ENCODE measurements at places on chromosomes 2 and 18.
A peak's percentile ranks its signal among the peaks of the same experiment; 100 is the strongest.

DNA sequence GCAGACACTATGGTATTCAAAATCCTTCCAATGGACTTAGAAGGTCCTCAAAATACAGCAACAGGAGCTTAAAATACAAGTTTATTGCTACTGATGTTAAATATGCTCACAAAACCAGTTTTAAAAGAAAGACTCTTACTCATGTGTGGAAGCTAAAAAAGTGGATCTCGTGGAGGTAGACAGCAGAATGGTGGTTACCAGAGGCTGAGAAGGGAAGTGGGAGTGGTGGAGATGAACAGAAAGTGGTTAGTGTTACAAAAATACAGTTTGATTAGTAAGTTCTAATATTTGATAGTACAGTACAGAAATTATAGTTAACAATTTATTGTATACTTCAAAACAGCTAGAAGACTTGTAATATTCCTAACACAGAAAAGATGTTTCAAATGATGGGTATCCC lies 12.1 kb downstream of the ADAM17 start:
- DNase-seq = no peak

- DNase-seq = no peak
Observed at GRCh38 chr2:216183462-216183861, 74.3 kb downstream of the XRCC5 start.

GRCh38 chr2:121766624-121767023 lies 11.2 kb downstream of the TSN start:
- DNase-seq = no peak

GRCh38 chr2:230668184-230668938 lies 44.3 kb upstream of the CAB39 start:
- DNase-seq = peak; percentile 63

- no peak for DNase-seq
Observed at GRCh38 chr2:27347641-27348040, 8.9 kb downstream of the GTF3C2 start.

GRCh38 chr2:85444629-85445172 lies 26.2 kb downstream of the SH2D6 start:
- no peak for DNase-seq

DNA sequence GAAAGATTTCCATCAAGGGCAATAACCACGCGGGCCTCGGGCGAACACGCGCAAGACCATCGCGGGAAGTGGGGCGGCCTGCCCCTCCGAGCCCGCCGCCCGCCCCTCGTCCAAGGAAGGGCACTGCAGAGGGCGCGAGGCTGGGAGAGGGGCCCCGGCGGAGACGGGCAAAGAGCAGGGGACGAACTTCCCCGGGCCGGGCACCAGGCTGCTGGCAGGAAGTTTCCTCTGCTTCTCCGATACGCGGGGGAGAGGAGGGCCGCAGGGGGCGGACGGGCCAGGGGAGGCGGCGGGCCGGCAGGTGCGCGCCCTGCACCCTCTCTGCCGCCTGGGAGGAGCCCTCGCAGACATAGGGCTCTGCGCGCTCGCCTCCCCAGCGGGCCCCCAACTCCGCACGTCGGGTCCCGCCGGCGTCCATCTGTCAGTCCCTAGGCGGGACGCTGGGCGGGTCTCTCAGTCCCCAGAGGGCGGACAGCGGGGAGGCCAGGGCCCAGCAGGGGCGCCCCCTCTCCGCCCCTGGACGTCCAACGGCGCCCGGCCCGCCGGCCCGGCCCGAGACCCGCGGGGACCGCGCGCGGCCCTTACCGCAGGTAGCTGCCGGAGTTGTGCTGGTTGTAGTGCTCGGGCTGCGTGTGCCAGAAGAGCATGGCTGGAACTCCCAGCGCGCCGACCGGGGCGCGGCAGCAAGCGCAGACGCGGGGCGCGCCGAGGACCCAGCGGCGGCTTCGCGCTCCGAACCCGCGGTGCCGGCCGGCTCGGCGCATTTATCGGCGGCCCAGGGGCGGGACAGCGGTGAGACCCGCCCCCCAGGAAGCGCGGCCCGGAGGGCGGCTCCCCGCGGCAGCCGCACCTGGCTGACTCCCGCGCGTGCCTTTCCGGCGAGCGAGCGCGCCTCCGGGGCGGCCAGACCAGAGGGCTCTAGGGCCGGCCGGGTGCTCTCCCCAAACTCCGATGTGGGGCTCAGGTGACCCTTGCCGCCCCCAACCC lies at the start of gene TFCP2L1:
TFCP2L1 (minus strand) TSS at position 740 of the 987 bp plus-strand sequence; CDS start at position 647, 93 bp downstream.
- DNase-seq = no peak

DNA sequence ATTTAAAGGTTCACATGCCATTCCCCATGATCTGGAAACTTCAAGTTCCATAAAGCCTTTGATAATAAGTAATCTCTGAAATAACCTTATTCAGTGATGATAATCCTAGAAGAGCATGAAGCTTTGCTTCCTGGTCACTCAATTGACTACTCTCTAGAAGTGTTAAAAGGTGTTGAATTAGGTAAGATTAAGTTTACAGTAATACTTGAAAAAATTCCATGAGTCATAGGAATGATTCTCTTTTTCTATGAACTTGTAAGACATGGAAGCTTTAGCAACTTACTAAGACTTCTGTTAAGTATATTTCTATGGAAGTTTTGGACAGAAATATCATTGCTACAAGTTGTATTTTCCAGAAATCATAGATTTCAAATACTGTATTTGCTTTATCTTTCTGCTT lies 100.6 kb downstream of the MYO1B start:
- DNase-seq = no peak

DNA sequence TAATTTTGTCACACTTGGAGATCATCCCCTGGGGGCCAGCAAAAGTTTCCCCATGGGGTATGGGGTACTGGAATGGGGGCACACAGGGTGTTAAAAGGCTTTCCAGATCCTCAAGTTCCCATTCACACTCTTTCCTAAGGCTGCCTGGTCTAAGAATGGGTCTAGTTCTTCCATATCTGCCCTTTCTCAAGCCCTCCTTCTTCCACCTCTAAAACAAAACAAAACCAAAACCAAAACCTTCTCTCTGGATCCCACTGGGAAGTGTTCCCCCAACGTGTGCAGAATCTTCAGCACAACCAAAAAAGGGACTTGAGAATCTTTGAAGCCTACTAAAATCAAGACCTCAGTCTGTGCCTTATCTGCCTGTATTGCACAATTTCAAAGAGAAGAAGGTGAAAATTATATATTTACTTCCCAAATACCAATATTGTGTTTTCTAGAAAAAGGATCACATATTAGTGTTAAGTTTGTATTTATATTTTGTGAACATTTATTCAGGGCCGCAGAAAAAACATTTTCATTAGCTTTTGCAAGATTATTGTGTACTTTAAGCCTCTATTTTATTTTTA lies 207.2 kb upstream of the TCF4 start:
- DNase-seq = no peak

DNA sequence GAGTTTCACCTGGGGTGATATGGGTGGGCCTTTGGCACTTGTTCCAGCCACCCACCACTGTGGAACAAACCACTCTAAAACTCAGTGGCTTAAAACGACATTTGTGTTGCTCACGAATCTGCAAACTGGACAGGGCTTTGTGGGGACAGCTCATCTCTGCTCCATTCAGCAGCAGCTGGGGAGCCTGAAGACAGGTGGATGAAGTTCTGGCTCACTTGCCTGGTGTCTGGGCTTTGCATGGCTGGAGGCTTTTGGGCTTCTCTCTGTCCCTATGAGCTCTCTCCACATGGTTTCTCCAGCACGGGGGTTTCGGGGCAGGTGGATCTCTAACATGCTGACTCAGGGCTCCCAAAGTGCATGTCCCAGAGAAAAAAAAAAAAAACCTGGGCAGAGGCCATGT lies 93.0 kb upstream of the GLI2 start:
- DNase-seq = no peak

DNA sequence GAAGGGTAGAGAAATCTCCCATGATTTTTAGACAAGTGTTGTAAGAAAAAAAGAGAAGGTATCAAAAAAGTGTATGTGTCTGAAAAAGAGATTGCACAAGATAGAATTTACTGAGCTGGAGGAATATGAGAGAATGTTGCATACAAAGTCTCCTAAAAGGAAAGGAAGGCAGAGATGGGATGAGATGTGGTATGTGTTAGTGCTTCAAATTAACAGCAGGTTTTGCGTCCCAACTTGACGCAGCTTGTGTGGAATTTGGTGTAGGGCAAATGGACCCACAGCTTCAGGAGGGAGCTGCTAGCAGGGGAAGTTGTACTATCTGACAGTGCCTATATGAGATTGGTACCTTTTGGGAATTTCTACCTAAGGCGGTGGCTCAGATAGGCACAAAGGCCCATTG lies 9.0 kb upstream of the RASGRP3 start:
- DNase-seq = no peak

- DNase-seq = no peak
Observed at GRCh38 chr18:50523165-50523564, 36.7 kb upstream of the MAPK4 start.

DNA sequence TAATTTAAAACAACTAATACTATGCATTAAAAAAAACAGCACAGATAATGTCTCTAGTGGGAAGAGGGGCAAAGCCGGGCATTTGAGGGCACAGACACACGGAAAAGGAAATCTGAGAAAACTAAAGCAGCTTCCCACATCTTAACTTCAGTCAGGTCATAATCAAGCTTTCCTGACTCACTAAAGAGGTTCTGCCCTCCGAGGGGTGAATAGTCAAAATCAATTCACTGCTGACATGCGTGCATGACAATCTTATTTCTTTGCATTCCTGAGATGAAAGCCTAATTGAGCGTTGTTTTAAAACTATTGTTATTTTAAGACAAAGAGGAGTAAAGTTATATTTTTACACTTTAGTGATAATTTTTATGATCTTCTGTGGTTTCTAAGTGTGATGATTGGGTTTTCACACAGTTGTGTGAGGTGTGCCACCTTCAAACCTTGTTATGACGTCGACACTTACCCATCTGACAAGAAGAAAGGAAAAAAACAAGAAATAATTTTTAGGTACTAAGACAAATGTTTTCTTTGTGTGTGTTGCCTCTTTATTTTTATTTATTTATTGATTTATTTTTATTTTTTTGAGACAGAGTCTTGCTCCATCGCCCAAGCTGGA lies 90.9 kb downstream of the GATA6 start:
- DNase-seq = no peak

DNA sequence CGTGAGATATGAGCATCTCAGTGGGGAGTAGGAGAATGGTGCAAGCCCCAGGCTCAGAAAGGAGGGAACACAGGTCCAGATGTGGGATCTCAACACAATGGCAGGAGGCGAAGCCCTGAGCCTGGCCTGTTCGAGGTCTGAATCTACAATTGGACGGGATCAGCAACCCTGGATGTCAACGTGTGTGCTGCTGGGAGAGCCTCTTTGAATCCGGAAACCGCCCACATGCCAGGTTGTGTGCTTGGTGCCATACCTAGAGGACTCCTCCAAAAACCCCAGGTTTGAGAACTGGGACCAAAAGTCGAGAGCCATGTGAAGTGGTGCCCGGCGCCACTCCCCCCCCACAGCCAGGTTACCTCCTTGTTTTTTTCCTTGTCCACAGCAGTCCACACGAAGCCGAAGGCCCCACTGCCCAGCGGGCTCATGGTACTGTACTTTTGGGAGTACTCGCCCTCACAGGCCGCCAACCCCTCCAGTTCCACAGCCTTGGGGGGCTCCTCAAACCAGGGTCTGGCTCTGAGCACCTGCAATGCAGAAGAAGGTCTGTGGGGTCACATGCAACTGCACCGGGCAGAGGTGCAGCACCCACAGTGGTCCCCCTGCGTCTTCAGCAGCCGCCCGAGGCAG lies 20.4 kb upstream of the MTERF4 start:
- DNase-seq = peak; percentile 25

GRCh38 chr18:70423988-70424387 lies 135.1 kb downstream of the SOCS6 start:
- DNase-seq = no peak

DNA sequence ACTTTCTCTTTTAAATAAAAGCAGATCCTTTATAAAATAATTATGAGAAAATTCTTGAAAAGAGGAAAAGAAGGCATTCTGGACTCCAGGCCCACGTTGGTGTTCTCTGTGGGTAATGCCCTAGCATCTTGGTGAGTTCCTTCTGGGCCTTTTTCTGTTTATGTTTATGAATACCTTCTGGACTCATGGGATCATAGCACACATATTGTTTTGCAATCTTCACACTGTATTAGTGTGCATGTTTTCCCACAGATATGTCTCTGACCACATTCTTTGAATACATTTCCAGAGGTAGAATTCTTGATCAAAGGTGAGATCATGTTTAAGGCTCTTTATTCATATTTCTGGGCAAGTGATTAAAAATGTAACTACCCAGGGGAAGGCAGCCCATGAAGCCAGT lies 15.9 kb downstream of the GLI2 start:
- DNase-seq = no peak
